ENCODE measurements at places on chromosomes 6 and 20.

- no peak for DNase-seq
These were observed 314.7 kb upstream of the CNR1 start for GRCh38 chr6:88480816-88481215.

DNA sequence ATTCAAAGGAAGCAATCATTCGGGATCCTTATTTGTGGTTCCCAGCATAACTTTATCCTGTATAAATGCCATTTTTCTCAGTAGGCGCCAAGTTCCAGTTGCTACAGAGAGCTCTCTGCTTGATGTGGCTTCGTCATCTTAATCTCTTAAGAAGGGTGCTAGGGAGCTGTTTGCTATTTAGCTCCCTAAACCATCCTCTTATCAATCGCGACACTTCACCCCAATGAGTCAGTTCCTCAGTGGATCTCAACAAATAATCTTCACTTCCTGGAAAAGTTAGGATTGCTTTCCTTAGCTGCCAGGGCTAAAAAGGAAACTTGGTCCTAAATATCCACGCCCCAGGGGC is 1.3 kb upstream of the NKAIN2 start:
- no peak for DNase-seq

GRCh38 chr20:20407891-20408805 is 40.2 kb downstream of the INSM1 start:
- DNase-seq: no peak

GRCh38 chr6:97437087-97437486 is 154.1 kb upstream of the MMS22L start:
- DNase-seq: no peak

- DNase-seq: no peak
These were observed 831.6 kb upstream of the EYS start for GRCh38 chr6:66538551-66539135.

GRCh38 chr6:119308048-119308570 is 41.5 kb downstream of the MAN1A1 start:
- no peak for DNase-seq

- no peak for DNase-seq
These were observed 59.0 kb downstream of the THEMIS start for GRCh38 chr6:127841811-127842210.

- no peak for DNase-seq
These were observed 36.6 kb upstream of the DUSP22 start for GRCh38 chr6:255751-256083.

GRCh38 chr6:164142322-164142721 is 727.8 kb downstream of the QKI start:
- DNase-seq: no peak

GRCh38 chr6:145964948-145965366 is 799 bp upstream of the SHPRH start:
- no peak for DNase-seq

DNA sequence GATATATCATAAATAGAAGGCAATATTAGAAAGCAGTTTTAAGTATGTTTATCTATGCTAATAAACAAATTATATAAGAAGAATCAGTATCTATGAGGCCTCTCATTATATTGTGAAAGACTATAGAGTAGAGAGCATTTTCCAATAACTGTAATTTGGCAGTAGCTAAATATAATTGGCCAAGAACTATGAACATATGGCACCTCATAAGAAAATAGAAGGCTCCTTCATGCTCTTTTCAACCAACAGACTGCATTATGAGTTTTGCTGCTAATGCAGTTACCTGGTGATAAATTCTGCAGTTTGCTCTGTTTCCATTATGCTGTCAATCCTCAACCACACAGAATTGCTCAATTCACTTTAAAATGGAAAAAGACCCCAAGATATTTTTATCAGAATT is 221.1 kb downstream of the KHDC1L start:
- no peak for DNase-seq
